ENCODE measurements at places on chromosomes 3 and 15. TPM values are rescaled to one million over a fixed set of nuclear protein-coding genes. Genes with fewer than 3 reads are reported as not detected.

GRCh38 chr3:159458010-159458409 lies 530.6 kb upstream of the IL12A start:
- H3K36me3 ChIP-seq = no peaks in the 10 kb centered on the region
- H3K27ac ChIP-seq = no peak overlapping the region
- DNase-seq = no peak
- H3K4me3 ChIP-seq = no peak overlapping the region

MUC20 gene
- total RNA-seq = 28.9 TPM

- no peak for DNase-seq
- H3K27me3 ChIP-seq = no peaks in the 10 kb centered on the region
- no peaks in the 10 kb centered on the region for H3K4me1 ChIP-seq
- no peak overlapping the region for H3K4me3 ChIP-seq
Observed at GRCh38 chr3:26505399-26505798, 117.2 kb upstream of the LRRC3B start.

GRCh38 chr3:145817870-145818483 lies 343.0 kb downstream of the PLOD2 start:
- no peaks in the 10 kb centered on the region for H3K36me3 ChIP-seq
- H3K27me3 ChIP-seq = no peaks in the 10 kb centered on the region
- no peak overlapping the region for H3K27ac ChIP-seq
- no peak for DNase-seq

TPRG1 gene
- 33.6 TPM for total RNA-seq

GOLGA8K gene
- total RNA-seq = 0.40 TPM

GRCh38 chr3:98596541-98597500 lies 3.4 kb upstream of the CPOX start:
- H3K27me3 ChIP-seq = no peaks in the 10 kb centered on the region
- H3K4me3 ChIP-seq = no peak overlapping the region

RBPMS2 gene
- 5.2 TPM for total RNA-seq

GRCh38 chr3:65568497-65568896 lies 470.2 kb downstream of the MAGI1 start:
- no peak overlapping the region for H3K4me3 ChIP-seq
- no peaks in the 10 kb centered on the region for H3K36me3 ChIP-seq
- H3K27ac ChIP-seq = no peak overlapping the region

- H3K27ac ChIP-seq = no peak overlapping the region
- no peaks in the 10 kb centered on the region for H3K27me3 ChIP-seq
- no peak overlapping the region for H3K4me3 ChIP-seq
- DNase-seq = no peak
- H3K4me1 ChIP-seq = no peaks in the 10 kb centered on the region
- H3K36me3 ChIP-seq = no peaks in the 10 kb centered on the region
Observed at GRCh38 chr3:28598165-28598564, 249.5 kb upstream of the AZI2 start.

XYLB gene
- 31.6 TPM for total RNA-seq

DNA sequence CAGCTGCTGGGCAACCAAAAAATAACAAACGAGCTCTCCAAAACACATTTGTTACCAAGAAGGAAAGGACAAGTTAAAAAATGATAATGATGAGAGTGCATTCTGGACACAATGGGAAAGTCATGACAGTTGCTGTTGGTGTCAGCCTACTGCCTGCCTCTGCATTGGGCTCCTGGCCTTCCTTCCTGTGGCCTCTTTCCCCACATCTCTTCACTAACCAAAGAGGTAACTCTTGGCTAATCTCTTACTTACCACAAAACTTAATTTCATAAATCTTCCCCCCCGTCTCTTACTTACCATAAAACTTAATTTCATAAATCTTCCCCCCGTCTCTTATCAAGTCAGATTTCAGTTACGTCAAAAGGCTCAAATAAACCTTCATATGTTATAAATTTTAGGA lies 58.6 kb downstream of the AGTR1 start:
- no peak overlapping the region for H3K4me3 ChIP-seq
- no peaks in the 10 kb centered on the region for H3K36me3 ChIP-seq
- no peaks in the 10 kb centered on the region for H3K27me3 ChIP-seq
- H3K4me1 ChIP-seq = no peaks in the 10 kb centered on the region
- DNase-seq = no peak

- H3K27me3 ChIP-seq = no peaks in the 10 kb centered on the region
- H3K36me3 ChIP-seq = no peaks in the 10 kb centered on the region
- no peak overlapping the region for H3K4me3 ChIP-seq
- no peak overlapping the region for H3K27ac ChIP-seq
- H3K4me1 ChIP-seq = peaks cover 17% of the 10 kb centered on the region
Observed at GRCh38 chr3:114494498-114494897, 200.7 kb downstream of the TIGIT start.

- no peaks in the 10 kb centered on the region for H3K27me3 ChIP-seq
- no peaks in the 10 kb centered on the region for H3K36me3 ChIP-seq
- no peak overlapping the region for H3K27ac ChIP-seq
- H3K4me3 ChIP-seq = no peak overlapping the region
- DNase-seq = no peak
Observed at GRCh38 chr3:35523838-35524237, 115.5 kb upstream of the ARPP21 start.

DNA sequence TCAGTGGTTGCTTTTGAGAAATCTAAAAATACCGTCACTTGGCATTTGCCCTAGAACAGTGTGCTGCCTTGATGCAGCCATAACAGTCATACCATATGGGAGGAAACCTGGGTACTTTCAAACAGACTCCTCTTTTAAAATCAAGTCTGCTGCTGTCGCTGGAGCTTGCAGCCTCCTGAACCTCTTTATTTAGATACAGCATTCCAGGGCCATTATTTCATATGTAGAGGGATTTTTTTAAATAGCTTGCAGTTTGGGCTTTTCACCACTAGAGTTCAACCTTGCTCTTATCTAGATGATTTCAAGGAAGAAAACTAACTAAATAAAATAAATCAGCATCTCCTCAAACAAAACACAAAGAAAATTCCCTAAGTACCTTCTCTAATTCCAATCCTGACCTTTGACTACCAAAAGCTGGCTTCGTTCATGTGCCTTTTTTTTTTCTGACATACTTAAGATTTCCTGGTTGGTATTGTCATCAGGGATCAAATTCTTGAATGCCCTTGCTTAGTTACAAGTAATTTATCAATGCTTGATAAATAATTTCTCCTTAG lies 111.6 kb downstream of the KBTBD8 start:
- no peaks in the 10 kb centered on the region for H3K4me1 ChIP-seq
- no peaks in the 10 kb centered on the region for H3K36me3 ChIP-seq
- DNase-seq = no peak
- H3K4me3 ChIP-seq = no peak overlapping the region

GRCh38 chr3:170572665-170573253 lies 13.1 kb downstream of the SLC7A14 start:
- no peak overlapping the region for H3K4me3 ChIP-seq
- H3K27ac ChIP-seq = no peak overlapping the region
- no peaks in the 10 kb centered on the region for H3K4me1 ChIP-seq

DNA sequence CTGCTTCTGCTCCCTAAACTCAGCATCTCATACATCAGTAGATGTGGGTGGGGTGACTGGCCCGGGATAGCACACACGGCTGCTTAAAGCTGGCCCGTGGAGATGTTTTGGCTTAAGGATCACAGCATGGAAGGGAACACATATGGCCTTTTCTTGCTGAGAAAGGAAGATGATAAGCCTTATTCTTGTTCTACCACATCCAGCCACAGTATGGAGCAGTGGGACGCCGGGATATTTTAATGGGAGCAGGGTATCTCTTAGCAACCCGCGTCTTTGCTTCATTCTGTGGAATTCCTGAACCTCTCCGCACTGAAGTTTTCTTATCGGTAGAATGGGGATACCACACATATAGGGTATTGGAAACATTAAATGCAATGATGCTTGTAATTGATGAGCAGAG lies 94.1 kb upstream of the PROK2 start:
- DNase-seq = no peak
- no peak overlapping the region for H3K27ac ChIP-seq
- H3K4me1 ChIP-seq = no peaks in the 10 kb centered on the region
- no peak overlapping the region for H3K4me3 ChIP-seq

GRCh38 chr3:149547954-149548668 lies 73.6 kb downstream of the TM4SF4 start:
- H3K4me3 ChIP-seq = no peak overlapping the region
- H3K27me3 ChIP-seq = no peaks in the 10 kb centered on the region
- H3K4me1 ChIP-seq = no peaks in the 10 kb centered on the region
- no peak for DNase-seq

CCDC39 gene
- total RNA-seq = not detected

C3orf22 gene
- total RNA-seq = not detected

DNA sequence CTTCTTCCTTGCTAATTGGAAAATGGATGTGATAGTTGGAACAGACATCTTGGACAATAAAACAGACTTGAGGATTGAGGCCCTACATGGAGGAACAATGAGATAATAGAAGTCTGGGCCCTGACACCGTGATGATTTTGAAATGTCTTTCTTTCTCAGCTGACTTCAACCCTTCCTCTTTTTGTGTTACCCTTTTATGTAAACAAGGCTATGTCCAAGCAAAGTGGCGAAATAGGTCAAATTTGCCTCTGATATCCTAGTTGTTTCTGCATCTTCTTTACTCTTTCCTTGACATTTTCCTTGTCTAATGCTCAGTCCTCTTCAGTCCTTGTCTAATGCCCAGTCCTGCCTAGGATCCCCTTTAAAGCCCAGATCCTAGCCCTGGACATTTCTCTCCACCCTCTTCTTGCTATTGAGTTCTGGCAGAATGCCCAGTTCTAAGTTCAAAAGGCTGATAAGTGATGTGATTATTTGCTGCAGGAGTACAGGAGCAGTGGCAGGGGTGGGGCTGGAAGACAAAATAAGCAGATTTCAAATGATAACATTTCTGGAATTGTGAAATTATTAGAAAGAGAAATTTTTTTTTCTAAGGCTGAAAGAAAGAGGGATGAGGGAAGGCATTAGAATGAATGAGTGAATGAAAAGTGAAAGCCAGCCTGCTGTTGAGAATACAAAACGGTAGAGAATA lies 6.5 kb upstream of the VPS8 start:
- H3K27ac ChIP-seq = peak overlapping the region; percentile 50
- no peaks in the 10 kb centered on the region for H3K36me3 ChIP-seq
- H3K4me1 ChIP-seq = peaks cover 22% of the 10 kb centered on the region
- H3K4me3 ChIP-seq = no peak overlapping the region

INO80 gene
- 12.5 TPM for total RNA-seq

DNA sequence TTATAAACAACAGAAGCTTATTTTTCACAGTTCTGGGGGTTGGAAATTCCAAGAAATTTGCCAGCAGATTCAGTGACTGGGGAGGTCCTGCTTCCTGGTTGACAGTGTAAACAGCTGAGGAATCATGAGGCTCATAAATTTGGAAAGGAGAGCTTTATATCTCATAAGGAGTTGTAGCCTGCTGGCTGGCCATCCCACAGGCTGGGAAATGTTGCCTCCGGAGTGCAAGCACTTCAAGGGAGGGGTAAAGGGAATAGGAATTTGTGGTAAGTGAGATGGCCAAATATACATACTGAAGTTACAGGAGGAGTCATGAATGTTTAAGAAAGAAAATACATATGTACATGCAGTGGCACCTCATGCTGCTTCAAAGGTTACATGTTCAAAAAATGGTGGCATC lies 217.2 kb upstream of the CBLB start:
- no peak for DNase-seq
- H3K36me3 ChIP-seq = no peaks in the 10 kb centered on the region
- no peak overlapping the region for H3K27ac ChIP-seq
- no peaks in the 10 kb centered on the region for H3K27me3 ChIP-seq
- no peak overlapping the region for H3K4me3 ChIP-seq

DNA sequence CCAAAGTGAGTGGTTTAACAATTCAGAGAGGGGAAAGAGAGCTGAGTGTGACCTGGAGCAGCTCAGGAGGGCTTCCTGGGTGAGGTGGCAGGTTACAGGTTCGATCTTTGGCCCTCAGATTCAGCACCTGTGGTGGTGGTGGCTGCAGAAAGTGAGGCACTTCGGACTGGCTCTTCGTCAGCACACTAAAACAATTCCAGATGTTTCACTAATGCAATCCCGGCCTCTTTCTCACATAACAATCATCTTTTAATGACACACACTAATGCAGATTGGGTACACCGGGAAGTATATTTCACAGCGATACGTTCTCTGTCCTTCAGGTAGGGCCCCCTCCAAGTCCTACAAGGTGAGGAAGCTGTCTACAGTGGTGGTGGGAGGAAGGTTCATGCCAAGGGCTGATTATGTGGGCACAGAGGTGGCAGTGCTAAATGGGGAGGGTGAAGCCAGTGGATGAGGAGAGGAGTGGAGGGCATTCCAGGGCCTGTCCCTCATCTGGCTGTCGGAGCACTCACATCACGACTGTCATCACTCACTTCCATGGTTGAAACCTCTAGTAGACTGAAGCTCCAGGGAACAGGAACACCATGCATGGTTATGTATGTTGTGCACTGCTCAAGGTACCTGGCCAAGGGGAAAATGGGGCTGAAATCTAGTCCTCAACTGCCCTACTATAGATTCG lies 171.1 kb downstream of the RAB11A start:
- H3K36me3 ChIP-seq = no peaks in the 10 kb centered on the region
- DNase-seq = no peak
- H3K27me3 ChIP-seq = no peaks in the 10 kb centered on the region
- H3K27ac ChIP-seq = no peak overlapping the region
- H3K4me1 ChIP-seq = no peaks in the 10 kb centered on the region

- no peak overlapping the region for H3K4me3 ChIP-seq
- H3K27me3 ChIP-seq = no peaks in the 10 kb centered on the region
- no peak for DNase-seq
Observed at GRCh38 chr3:29677421-29677820, 396.6 kb downstream of the RBMS3 start.

- H3K36me3 ChIP-seq = no peaks in the 10 kb centered on the region
- no peak for DNase-seq
- no peak overlapping the region for H3K4me3 ChIP-seq
- H3K27ac ChIP-seq = no peak overlapping the region
- no peaks in the 10 kb centered on the region for H3K4me1 ChIP-seq
Observed at GRCh38 chr3:124517306-124517705, 212.9 kb upstream of the UMPS start.

DNA sequence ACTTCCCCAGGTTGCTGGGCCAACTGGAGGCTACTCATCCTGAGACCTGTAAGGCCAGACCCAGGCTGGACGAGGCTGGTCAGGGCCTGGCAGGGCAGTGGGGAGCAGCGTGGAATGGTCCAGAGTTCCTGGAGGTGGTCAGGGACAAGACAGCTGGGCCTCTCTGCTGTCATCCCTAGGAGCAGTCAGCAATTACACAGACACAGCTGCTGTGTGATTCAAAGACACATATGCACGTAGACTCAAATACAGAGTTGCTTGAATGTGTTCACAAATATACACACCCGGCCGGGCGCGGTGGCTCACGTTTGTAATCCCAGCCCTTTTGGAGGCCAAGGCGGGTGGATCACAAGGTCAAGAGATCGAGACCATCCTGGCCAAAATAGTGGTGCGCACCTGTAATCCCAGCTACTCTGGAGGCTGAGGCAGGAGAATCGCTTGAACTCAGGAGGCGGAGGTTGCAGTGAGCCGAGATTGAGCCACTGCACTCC lies 1.5 kb upstream of the CD276 start:
- no peak for DNase-seq
- H3K27ac ChIP-seq = no peak overlapping the region
- no peak overlapping the region for H3K4me3 ChIP-seq
- H3K27me3 ChIP-seq = no peaks in the 10 kb centered on the region

GRCh38 chr15:72796515-72797337 lies 13.2 kb upstream of the ADPGK start:
- H3K27ac ChIP-seq = no peak overlapping the region
- H3K4me3 ChIP-seq = peak overlapping the region; percentile 48
- no peaks in the 10 kb centered on the region for H3K27me3 ChIP-seq
- H3K4me1 ChIP-seq = no peaks in the 10 kb centered on the region
- H3K36me3 ChIP-seq = no peaks in the 10 kb centered on the region

- H3K27ac ChIP-seq = no peak overlapping the region
- H3K36me3 ChIP-seq = no peaks in the 10 kb centered on the region
- H3K4me3 ChIP-seq = no peak overlapping the region
Observed at GRCh38 chr15:78133801-78134200, 2.6 kb upstream of the CIB2 start.

ALDH1L1 gene
- 480 TPM for total RNA-seq

All from right lobe of liver (tissue), 6 donors.